ENCODE measurements at places on chromosomes 5 and 9.

DNA sequence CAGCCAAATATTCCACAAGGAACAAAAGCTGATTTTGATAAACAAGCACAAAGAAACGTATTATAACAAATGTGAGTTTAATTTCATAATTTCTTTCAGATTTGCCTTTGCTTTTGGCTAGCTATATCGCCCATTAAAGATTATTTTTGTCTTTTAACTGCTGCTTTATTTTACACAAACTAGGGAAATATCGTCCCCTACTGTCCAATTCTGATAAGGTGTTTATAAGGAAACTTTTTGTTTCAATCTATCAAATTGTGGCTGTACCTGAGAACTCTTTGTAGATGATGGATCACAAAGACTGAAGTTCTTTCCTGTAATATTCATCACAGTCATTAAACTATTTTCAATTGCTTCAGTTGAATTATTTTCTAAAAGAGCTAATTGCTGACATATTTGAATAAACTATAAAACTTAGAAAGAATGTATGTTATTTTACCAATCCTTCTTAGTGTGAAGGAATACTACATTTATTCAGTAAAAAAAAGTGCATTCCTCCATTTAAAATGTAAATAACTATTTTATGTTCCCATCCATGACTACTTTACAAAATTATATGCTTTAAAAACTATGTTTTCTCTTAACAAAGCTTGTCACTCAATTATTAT lies 431.3 kb upstream of the ITGA1 start:
- DNase-seq, result no peak

- no peak for DNase-seq
Measured at GRCh38 chr5:80170117-80170535, 85.7 kb downstream of the SERINC5 start.

GRCh38 chr5:87392170-87392569 lies 20.6 kb downstream of the CCNH start:
- DNase-seq, result no peak

GRCh38 chr5:101783241-101784013 lies 512.7 kb downstream of the SLCO4C1 start:
- DNase-seq, result no peak

GRCh38 chr5:75482482-75482881 lies 28.9 kb downstream of the CERT1 start:
- no peak for DNase-seq

DNA sequence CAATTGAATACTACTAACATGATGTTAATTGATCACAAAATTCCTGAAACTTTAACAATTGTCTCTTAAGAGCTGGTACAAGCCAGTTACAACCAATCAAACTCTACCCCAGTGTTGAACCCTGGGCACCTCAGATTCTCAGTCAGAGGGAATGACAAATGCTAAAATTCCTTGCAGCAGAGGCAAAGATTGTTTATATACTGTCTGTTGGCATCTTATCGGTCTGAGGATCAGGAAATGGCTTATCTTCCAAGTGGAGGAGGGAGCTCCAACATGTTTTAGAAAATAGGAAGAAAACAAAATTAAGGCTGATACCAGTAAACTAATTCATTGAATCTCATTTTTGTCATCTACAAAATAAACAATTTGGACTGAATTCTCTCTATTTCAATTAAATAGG lies 527.8 kb upstream of the ZNF608 start:
- no peak for DNase-seq

- DNase-seq, result no peak
Measured at GRCh38 chr9:22158927-22159346, 149.8 kb upstream of the CDKN2B start.

- DNase-seq, result no peak
Measured at GRCh38 chr5:7742241-7742656, 108.7 kb downstream of the CFAP90 start.

- DNase-seq, result no peak
Measured at GRCh38 chr5:88805151-88805784, 77.7 kb downstream of the MEF2C start.

DNA sequence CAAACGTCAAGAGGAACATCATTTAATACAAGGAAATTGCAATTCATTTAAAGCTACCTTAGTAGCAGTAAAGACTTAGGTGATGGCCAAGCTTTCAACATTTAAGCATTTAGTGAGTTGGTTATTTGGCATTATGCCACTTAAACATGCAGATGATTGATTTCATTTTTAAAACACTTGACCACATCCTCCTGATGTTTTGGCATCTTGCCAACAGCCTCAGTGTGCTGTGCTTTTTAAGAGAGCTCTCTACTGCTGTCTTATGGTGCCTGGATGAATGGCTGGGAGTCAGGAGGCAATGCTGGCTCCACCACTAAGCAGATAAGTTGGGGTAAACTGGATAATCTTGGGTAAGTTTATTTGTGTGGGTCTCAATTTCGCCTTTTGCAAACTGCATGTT lies 364.5 kb downstream of the MAN2A1 start:
- DNase-seq, result peak; percentile 23

GRCh38 chr9:82729991-82730589 lies 332.9 kb downstream of the RASEF start:
- DNase-seq, result no peak

DNA sequence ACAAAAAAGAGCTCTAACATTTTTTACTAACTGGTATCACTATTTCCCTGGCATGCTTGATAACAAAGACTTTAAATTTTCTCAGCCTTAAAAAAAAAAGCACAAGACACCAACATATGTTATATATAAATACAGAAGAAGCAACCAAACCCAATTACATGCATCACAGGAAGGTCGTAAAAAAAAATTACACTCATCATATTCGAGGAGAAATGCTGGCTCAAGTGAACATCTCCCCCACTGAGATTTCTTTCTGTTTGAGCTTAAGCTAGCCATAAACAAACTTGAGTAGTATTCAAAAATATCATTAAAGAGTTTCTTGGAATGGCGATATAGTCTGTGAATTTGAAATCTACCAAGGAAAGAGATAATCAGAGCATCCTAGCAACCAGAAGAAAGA lies 7.5 kb upstream of the MSH3 start:
- no peak for DNase-seq

DNA sequence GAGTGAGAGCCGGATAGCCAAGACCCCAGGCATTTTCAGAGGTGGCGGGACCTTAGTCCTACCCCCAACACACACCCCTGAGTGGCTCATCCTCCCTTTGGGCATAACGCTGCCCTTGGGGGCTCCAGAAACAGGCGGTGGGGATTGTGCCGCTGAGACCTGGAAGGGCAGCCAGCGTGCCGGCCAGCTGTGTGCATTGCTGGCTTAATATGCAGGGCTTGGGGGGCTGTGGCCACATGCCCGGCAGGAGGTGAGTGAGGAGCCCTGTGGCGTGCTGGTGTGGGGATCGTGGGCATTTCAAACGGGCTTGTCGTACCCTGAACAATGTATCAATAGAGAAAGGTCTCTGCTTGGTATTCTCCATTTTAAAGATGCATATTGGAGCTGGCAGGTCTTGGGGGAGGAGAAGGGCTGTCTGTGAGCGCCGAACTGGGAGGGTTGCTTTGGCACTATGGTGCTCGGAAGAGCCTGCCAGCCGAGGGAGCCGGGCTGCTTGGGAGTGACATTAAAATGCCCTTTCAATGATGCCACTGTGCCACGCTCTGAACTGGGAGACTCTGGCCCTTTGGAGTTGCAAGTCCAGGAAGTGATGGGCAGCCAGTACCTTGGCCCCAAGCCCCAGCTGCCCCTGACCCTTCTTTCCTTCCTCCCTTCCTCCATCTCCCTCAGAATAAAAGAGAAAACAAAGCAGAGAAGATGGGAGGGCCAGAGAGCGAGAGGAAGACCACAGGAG lies 11.2 kb upstream of the OLFM1 start:
- DNase-seq, result no peak

- no peak for DNase-seq
Measured at GRCh38 chr5:165844571-165844970, 2339.2 kb downstream of the MAT2B start.

- no peak for DNase-seq
Measured at GRCh38 chr5:177537389-177538361, 16.7 kb downstream of the FAM193B start.

GRCh38 chr5:116695681-116696080 lies 121.1 kb upstream of the SEMA6A start:
- no peak for DNase-seq

DNA sequence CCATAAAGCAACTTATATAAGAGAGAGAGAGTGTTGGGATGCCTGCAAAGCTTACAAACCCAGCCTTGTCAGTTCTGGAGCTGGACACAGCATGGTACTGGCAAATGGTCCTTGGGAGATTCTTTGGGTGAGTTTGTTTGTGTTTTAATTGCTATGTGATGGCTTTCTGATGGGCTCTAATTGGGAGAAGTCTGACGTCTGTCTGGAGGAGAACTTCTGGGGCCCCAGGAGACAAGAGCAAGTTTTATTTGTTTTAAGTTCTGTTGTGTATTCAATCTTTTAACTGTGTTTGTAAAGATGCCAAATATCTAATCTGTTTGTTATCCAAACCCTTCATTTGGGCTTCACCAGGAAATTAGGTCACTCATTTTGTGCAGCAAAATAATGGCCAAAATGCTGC lies 50.3 kb upstream of the AFAP1L1 start:
- DNase-seq, result no peak

GRCh38 chr9:19947996-19948395 lies 159.2 kb upstream of the SLC24A2 start:
- DNase-seq, result no peak

DNA sequence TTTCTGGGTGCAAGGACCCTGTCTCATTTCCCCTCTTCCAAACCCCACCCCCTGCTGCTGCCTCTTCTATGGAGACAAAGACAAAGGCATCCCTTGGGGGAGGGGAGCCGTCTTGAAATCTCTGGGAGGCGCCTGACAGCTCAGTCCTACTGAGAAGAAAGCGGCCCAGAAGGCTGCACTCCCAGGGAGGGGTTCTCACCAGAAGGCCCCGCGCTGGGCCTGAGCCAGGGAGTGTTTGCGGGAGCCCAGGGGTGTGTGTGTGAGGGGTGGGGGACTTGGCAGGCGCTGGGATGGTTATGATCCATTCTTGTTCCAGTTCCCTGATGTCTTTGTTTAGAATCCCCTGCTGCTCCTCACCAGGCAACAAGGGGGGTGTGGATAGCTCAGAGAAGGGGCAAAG lies 45.7 kb upstream of the ALDH1B1 start:
- no peak for DNase-seq

GRCh38 chr5:178496642-178497041 lies 93.6 kb downstream of the COL23A1 start:
- no peak for DNase-seq

- DNase-seq, result no peak
Measured at GRCh38 chr5:38806775-38807258, 39.0 kb upstream of the OSMR start.

DNA sequence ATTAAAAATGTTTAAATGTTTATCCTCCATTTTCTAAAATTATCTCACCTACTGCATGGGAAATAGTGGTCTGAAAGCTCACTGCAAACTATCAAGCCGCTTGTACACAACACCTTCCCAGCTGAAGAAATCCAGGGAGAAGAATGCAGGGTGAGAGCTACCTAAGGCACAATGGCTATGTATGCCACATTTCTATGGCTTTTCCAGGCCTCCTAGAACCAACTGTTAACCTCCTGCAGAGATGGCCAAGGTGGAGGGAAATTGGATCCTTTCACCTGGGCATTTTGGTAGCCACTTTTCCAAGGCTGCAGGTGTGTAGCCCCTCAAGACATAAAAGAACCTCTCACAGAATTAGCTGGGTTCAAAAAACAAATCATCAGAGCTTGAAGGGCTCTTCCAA lies 286.4 kb downstream of the EBF1 start:
- DNase-seq, result no peak

DNA sequence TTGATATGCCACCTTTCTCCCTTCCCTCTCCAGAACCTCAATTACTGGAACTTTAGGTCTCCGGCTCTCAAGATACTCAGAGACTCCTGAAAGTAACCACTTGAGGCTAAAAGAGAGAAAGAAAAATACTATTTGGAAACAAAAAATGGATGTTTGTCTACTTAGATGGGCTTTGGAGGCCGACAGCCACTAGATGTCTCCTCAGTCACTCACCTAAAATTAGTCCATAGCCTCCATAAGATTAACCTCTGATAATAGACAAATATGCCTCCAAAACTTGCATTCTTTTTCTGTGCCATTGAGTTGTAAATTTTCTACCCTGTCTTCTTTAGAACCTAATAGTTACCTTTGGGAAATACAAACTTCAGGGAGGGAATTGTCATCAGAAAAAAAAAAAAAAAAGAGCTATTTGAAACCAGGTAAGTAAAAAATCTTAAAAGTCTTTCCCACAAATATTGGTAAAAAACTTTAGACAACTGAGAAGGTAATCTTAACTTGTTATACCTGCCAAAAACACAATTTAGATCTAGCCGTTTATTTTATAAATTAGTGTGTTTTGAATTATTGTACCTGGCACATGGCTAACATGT lies 11.2 kb upstream of the PCDH1 start:
- DNase-seq, result no peak

DNA sequence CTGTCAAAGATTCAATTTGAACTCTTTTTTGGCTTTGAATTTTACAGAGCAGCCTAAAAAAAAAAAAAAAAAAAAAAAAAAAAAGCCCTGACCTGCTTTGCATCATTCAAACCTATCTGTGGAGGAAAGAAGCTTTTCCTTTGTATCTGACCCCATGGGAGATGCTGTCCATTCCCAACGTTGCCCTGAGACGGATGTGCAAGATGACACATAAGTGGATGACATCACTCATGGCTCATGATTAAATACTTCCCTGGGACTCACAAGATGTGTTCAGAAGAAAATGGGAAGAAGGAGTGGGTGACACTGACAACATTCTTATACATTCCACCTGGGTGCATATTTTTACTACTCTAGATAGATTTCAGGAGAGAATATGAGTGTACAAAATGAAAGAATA lies 245.7 kb upstream of the ELAVL2 start:
- no peak for DNase-seq

DNA sequence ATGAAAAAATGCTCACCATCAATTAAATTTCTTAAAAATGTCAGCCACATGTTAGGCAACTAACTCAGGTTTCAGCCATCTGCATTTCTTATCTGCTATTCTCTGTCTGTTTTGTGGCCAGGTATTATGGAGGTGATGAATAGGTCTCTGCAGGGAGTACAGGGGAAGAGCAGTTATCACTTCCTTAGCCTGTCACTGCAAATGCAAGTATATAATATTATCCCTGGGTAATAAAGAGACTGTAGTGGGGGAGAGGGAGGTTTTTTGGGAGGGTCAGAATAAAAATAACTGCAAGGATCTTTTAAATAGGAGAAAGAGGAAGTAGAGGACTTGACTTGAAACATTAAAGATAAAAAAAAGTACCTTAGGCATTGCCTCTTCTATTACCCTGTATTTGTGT lies 49.6 kb upstream of the PTGER4 start:
- no peak for DNase-seq

DNA sequence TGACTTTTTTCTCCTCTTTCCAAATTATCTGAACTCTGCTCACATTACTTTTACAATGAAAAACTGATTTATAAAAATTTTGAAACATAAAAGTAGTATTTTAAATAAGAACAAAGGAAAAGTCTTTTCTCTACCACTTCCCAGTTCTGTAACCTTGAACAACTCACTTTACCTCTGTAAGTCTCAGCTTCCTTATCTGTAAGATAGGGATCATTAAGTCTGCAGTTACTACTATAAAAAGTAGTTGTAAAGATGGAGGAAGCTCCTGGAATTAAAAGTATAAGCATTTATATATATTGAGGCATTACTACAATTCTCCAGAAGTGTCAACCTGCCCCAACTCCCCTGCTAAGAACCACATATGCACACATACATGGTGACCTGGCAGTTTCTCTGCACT lies 88.0 kb downstream of the TTC39B start:
- no peak for DNase-seq

GRCh38 chr9:107080130-107080529 lies 202.9 kb upstream of the RAD23B start:
- no peak for DNase-seq

GRCh38 chr5:56543441-56544388 lies 271.6 kb upstream of the MAP3K1 start:
- DNase-seq, result no peak

Data from stimulated activated CD4-positive, alpha-beta T cell treated with anti-CD3 and anti-CD28 coated beads, Interleukin-12 subunit alpha, Interleukin-12 subunit beta, amount 100 ng/mL, for 4 hours (primary cell).